ENCODE measurements at places on chromosomes 7 and 10.

GRCh38 chr10:71354776-71355175 is 35.7 kb downstream of the SLC29A3 start:
- DNase-seq = no peak

DNA sequence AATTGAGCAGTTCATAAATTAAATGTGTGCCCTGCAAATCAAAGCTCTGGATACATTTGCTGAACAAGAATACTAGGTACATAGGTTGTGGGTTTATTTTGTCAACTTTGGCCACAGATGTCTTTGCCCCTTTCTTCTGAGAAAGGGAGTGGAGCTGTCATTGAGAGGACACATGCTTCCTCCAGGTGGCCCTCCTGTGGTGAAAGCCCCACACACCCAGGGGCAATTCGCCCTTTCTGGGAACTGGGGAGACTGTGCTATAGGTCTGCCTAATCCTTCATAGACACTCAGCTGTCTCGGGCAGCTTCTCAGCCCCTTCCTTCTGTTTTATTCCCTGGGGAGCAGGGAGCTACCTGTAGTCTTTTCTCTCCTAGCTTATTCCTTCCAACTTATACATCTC is 605.7 kb upstream of the DPP6 start:
- DNase-seq = no peak

- no peak for DNase-seq
Observed at GRCh38 chr7:47837826-47838225, 110.4 kb downstream of the PKD1L1 start.

DNA sequence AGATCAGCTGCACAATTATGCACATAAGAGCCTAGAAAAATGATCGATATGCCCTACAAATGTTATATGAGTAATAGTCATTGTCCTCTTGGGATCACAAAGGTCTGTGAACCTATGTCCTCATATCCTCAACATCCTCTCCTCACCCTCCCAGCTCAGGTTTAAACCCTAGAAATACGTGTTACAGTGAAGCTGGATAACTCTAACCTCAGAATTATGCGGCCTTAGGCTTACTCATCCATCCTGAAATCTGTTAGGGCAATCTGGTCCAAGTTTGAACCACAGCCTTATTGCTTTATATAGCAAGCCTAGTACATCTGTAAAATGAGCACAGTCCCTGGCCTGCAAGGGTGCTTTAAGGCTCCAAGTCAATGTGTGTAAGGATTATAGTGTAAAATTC is 84.2 kb upstream of the FRMD4A start:
- no peak for DNase-seq

DNA sequence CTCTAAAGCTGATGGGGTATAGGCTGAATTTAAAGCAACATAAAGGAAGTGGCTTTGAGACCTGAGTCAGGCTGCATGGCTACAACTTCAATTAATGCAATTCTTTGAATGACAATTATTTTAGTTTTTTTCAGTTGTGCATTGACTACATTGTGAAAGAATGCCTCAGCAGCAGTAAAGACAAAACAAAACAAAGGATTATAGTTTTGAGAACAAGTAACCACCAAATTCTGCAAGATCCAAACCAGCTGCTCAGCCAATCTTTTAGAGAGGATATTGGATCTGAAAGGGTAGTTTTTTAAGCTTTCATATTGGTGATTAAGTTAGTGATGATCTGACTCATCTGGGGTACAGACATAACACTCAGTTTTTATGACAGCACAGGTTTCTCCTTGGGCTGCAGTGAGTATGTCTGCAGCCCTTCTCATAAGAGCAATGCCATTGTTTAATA is 40.6 kb upstream of the ABCA13 start:
- DNase-seq = peak; percentile 35

GRCh38 chr7:117164620-117165019 is 158.2 kb downstream of the WNT2 start:
- DNase-seq = no peak

DNA sequence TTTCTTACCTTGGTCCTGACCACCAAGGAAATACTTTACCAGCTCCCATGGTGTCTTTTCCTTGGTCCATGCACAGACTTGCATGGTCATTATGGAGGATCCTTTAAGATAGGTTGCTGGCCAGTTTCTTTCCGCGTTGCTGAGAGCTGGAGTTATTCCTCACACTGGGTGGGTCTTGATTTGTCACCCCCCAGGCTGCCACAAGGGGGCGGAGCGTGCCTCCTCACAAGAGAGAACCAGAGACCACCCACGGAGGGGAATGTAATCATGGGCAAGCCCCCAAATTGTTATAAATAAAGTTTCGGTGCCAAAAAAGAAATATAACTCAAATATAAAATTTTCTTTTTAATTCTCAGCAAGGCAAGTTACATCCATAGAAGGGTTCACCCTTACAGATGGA is 10.5 kb upstream of the TRIM24 start:
- no peak for DNase-seq

DNA sequence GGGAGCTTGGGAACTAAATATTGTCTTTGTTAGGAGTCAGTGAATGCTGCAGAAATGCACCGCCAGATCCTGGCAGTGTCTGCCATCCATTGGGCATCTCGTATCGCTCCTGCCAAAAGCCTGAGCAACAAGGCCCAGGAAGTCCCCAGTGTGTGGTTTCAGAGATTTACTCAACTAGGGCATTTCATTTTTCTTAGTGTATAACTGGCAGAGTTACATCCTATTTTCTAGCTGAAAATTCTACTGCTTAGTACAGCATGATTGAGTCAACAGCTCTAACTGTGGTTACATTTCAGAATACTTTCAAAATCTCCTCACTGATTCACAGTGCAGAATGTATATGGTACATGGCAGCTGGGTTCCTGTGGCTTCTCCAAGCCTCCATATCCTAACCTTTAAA is 95.8 kb upstream of the CREB5 start:
- DNase-seq = no peak
